ENCODE measurements at places on chromosomes 2 and 18.
A peak's percentile ranks its signal among the peaks of the same experiment; 100 is the strongest.

GRCh38 chr2:215579809-215580208 lies 143.9 kb upstream of the FN1 start:
- DNase-seq: no peak

- DNase-seq: no peak
These were observed 2.0 kb downstream of the CDH7 start for GRCh38 chr18:65752625-65753325.

- DNase-seq: no peak
These were observed 377.2 kb downstream of the SOX11 start for GRCh38 chr2:6069381-6069780.

GRCh38 chr18:8930990-8931616 lies 171.4 kb upstream of the NDUFV2 start:
- DNase-seq: no peak

- no peak for DNase-seq
These were observed 880.4 kb downstream of the TRIB2 start for GRCh38 chr2:13597176-13597575.

- no peak for DNase-seq
These were observed 1199.1 kb upstream of the GYPC start for GRCh38 chr2:125456693-125457363.

GRCh38 chr2:5951471-5951870 lies 259.3 kb downstream of the SOX11 start:
- DNase-seq: no peak

DNA sequence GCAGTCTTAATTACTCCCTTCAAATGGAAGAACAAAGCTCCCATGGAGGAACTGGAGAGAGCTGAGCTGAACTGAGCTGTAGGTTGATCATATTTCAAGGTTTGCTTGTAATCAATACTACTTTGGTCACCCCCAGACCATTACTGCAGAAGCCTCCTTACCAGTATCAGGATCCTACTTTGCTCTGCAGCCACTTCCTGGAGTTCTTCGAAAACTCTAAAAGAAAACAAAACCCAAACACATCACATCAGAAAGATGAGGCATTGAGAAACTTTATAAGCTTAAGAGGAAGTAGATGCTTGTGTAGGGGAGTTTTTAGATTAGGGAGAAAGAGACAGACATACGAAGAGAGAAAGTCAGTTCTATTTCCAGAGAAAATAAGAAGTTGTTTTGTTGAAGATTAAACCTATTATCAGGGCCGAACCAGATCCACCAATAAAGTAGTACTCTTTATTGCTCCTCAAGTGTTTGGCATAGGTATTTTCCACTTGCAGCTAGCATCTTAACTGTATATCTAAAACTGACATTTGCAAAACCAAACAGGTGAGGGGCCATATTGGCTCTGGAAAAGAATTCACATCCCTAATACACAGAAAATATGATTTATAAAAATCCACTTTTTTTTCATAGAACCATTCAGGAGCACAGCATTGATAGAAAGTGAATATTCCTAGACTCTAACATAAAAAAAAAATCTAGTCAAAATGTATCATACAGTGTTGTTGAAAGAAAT lies 166.9 kb upstream of the KLF7 start:
- no peak for DNase-seq

- DNase-seq: no peak
These were observed 36.7 kb downstream of the SH3BP4 start for GRCh38 chr2:234988491-234988890.

DNA sequence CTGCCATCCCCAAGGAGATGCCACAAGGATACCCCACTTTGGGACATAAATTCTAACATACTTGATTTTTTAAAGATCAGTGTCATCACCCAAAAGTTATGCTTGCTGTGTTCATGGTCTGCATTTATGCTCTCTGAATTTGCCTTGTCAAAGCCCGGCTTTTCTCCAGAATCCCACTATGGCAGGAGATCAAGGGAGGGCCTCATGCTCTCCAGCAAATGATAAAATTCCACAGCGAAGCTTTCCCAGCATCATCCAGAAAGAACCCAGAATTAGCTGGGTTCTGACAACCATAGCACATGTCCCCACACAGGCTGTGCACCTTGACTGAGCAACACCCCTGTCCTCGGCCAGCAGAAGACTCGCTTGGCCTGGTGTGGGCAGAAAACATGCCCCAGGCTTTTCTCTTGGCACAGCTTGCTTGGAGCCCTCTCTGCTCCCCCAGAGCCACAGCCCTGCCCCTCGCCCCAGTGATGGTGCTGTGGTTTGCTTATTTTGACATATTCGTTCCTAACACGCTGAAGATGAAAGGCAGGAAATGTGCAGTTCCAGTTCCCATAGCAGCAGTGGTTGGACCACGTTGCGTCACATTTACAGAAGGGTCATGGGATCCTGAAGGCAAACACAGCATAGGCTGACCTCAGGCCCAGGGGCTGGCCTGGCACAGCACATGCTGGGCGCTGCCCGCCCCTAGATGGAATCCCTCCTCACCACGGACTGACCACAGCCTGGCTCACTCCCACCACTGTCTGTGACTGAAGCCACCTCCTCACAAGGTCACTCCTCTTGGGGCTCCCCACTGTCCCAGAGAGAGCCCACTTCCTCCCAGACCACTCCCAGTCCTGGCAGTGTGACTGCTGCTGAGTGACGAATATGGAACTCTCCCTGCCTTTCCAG lies 14.1 kb upstream of the CHRNA1 start:
- DNase-seq: peak; percentile 51

DNA sequence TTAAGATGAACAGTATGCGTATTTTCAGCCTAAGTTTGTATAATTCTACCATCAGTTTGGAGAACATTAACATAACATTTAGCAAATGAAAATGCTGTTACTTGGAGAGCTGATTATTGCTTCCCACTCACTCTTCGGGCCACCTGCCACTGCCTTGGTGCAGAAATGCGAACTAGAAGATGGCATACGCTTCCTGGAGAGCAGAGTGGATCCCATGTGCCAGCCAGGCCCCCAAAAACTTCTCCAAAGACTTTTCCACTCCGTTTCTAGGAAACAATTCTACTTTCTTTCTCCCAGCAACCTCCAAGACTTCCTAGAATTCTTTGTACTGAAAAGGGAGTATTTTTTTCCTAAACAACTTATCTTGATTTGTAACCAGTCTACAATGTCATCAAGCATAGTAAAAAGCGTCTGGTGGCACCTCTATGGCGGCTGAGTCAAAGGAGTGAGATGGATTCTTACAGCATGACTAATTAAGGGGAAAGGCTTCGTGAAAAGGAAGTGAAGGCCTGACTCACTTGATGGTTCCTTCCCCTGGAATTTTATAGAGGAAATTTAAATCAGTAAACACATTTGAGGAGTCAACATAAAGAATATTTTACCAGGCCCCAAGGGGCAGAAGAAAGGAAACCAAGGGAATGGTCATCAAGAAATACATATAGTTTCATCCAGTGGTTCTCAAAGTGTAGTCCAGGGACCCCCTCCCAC lies 36.6 kb downstream of the FEZ2 start:
- DNase-seq: no peak

DNA sequence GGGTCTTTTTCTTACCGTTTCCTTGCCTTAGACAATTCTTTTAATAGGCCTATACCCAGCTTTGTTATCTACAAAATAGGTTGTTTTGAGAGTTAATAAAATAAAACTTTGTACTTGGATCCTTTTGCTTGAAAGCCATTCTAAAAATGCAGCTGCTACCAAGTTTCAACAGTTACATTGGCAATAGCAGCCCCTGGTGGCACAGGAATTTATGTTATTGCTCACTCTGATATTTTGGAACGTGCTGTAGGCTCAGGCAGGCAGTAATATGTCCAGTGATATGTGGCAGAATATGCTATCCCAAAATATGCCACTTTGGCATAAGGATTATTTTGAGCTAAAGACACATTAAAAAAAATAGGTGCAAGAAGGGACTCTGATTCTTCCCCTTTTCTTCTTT lies 6.7 kb upstream of the COMMD1 start:
- DNase-seq: no peak

- DNase-seq: no peak
These were observed 317.6 kb downstream of the TNS1 start for GRCh38 chr2:217685255-217685605.

DNA sequence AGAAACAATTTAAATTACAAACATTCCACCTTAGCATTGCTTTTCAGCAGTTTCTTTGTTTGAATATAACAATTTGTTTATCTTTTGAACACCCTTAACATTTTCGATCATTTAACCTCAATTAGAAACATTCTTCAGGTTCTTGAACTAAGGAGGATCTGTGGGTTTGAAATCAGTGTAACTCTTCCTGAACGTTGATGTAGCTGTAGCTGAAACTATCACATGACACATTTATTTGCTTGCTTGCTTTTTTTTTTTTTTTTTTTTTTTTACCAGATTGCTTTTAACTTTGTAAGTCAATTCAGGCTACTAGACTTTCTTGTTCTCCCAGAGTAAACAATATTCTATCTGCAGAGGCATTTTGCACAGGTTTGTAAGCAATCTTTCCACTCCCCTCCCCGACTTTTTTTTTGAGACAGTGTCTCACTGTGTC lies 47.6 kb downstream of the GPD2 start:
- DNase-seq: no peak
